Mesenchymal stem cell (in vitro differentiated cells and primary cell): ENCODE measurements at places on chromosomes 2 and 18.

DNA sequence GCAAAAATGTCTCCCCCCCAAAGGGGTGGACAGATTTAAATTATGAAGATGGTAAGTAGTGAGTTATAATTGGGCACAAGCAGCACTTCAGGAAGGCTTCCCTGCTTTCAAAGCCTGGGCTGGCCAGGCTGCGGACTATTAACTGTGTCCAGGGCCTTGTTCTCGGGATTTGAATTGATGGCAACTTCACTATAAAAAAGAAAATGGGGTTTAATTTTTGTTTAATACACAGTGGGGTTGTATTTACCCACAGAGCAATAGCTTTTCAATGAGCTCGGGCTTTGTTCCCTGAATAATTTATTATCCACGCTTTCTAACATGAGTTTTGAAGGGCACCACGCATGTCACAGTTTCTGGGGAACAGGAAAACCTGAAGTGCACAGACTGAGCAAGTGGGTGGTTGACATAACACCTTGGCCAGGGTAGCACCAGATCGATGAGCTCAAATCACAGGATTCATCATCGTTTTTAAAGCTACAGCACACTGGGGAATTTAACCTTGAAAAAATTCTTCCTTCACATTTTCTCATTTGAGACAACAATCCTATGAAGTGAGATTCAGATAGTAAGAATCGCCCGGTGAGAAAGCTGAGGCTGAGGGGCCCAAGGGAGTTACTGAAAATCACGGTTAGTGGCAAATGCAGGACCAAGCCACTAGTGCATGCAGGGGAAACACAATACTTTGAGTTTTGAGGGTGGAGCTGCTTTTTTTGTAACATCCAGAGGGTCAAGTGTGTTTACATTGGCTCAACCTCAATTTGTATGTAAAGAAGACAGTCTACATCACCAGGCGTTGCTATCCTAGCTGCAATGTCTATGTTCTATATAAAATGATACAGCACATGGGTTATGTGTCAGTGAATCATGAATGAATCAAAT is 28.9 kb upstream of the LMAN1 start:
- peak; percentile 8 for DNase-seq

DNA sequence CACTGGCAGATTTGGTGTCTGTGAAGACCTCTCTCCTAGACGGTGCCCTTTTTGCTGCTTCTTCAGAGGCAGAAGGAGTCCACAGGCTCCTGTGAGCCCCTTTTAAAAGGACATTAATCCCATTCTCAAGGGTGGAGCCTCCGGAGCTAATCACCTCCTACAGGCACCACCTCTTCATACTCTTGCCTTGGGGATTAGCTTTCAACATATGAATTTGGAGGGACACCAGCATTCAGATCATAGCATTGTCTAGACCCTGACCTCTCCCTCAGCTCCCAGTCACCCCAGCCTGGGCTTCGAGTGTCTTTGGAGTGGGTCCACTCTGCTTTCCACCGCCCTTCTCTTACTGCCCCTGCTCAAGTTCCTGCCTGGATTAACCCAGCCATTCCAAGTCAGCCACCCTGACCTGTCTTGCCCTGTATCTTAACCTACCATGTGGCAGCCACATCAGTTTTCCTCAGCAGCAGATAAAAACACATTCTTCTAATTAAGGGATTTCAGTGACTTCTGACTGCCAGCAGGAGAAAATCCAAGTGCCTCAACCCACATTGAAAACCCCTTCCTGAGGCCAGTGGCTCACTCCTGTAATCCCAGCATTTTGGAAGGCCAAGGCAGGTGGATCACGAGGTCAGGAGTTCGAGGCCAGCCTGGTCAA is 6.1 kb upstream of the NCL start:
- DNase-seq, result no peak

- no peak for DNase-seq
Observed at GRCh38 chr2:44121899-44122298, 46.8 kb upstream of the PPM1B start.

DNA sequence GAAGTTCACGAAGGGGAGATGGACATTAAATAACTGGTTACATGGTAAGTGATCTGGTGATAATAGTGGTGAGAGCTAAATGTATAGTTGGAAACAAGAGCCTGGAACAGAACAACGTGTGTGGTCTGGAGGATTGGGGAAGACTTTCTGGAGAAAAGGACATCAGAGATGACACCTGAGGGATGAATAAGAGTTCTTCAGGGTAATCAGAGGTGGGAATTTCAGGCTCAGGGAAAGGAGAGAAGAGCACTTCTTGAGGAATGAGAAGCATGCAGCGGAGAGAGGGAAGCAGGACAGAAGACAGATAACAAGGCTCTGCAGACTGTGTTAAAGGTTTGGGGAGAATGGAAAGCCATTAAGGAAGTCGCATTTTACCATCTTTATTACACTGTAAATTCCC is 450.7 kb downstream of the TNS1 start:
- DNase-seq, result no peak

GRCh38 chr2:54768772-54769428 is 45.4 kb downstream of the EML6 start:
- DNase-seq, result no peak

- peak; percentile 42 for DNase-seq
Observed at GRCh38 chr2:106542746-106543359, 55.7 kb downstream of the CD8B2 start.
